ENCODE measurements at places on chromosomes 11 and 22.

DNA sequence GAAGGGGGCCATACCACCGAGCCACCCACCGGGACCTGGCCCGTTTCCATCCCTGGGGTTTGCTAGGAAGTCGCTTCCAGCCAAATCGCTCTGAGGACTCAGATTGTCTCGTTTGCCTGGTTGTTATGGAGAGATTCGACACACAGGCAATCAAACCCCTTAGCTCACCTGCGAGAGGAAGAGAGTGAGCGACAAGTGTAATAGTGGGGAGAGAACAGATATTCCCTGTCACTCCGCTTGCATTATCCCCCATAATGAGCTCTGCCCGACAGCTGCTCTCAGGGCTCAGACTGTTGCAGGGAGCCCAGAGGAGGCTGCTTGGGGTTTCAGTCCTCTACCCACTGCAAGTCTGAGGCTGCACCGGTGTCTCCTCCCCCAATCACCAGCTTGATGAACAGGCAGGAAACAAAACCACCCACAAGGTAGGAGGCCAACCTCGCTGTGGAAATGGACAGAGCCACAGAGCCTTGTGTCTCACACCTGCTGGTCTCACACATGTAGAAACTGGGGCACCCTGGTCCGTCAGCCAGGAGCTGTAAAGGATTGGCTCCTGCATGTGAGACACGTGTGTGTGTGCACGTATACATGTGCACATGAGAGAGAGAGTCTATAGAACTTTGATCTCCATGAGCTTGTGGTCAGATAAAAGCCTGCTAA lies 351.1 kb downstream of the BUD13 start:
- DNase-seq, result no peak

DNA sequence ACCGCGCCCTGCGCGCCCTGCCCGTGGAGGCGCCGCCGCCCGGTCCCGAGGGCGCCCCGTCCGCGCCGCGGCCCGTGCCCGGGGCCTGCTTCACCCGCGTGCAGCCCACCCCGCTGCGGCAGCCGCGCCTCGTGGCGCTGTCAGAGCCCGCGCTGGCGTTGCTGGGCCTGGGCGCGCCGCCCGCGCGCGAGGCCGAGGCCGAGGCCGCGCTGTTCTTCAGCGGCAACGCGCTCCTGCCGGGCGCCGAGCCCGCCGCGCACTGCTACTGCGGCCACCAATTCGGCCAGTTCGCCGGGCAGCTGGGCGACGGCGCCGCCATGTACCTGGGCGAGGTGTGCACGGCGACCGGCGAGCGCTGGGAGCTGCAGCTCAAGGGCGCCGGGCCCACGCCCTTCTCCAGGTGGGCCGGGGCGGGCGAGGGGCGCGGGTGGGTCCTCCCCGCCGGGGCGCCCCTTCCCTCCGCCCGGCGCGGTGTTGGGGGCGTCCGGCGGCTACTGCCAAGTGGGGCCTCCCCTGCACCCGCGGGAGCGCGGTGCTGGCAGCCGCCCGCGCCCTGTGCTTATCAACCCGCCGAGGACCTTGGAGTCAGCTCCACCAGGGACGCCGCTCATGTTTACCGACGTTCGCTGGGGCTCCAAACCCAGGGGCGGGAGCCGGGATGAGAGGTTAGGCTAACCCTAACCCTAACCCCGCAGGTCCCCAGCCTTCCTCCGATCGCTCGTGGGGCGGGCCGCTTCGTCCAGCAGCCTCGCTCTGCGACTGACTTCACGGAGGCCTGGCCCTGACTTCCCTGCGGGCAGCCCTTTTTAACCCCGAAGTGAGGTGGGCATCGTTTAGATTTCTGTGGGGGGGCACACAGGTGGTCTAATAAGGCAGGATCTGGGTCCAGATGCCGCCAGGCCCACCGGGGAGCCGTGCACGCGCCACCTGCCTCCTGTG lies 649 bp downstream of the SELENOO start:
- no peak for DNase-seq

- DNase-seq, result no peak
Observed at GRCh38 chr22:40908895-40909294, 42.3 kb upstream of the RBX1 start.

- no peak for DNase-seq
Observed at GRCh38 chr22:38262051-38262795, 10.6 kb downstream of the TMEM184B start.
